ENCODE measurements at places on chromosomes 5 and 9.

DNA sequence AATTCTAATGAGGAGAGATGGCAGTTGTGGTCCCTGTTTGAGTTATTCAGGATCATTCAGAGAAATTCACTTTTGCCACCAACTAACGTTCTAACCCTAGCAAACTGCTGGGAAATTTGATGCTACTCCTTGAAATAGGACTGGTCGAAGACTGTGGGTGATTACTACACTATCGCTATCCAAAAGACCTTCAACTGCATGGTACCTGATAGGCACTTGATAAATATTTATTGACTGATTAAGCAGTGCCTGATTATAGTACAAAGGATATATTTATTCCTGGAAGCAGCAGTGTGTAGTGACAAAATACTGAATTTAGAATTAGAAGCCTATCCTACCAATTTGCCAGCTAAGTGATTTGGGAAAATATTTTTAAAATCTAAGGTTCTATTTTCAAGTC, 14.1 kb upstream of the MAP3K1 start:
- no peak for DNase-seq

DNA sequence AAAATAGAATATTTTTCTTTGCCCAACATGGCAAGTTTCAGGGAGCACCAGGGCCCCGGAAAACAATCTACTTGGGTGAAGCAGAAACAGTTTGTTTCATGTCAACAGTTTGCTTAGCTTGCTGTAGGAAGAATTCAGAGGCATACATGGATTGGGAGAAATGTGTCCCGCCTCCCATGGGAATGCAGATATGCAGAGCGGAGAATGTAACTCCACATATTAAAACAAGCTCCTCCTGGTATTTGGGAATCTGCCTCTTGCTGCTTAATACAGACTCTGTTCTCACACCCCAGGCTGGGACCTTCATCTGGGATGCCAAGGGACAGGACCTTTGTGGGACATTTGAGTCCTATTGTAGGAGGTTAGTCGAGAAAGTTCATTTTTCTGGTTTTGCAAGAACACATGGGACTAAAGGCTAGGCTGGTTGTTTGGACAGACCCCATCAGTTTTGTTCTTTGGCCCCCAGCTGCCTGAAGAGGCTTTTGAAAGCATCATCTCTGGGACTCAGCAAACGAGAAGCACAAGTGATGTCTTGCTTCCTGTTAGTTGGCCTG, 220.5 kb upstream of the ADRA1B start:
- DNase-seq = no peak

DNA sequence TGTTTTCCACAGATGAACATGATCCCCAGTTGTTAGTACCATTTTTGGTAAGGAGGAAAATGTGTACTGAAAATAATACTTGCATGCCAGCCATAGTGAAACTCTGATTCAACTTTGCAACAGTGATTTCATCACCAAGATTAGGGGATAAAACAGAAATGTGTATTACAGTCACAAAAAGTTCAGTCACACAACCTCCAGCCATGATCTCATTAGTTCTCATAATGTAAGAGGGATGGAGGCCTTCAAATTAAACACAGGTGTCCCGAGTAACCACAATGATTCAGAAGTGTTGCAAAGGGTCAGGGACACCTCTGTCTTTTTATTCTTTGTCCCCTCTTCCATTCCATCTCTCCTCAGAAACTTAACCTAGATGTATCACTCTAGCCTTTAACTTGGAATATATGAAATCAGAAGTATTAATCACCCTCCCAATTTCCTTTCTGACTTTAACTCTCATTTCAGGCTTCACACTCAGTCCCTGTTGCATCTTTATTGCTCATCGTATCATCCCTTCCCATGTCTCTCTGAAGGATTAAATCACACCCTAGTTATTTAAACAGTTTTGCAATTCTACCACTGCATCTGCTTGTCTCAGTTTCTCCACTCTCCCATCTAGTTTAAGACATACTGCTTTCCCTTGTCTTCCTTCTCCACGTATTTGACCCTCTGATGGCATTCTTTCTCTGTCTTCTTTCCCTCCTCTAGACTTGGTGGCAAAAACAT, 291.2 kb downstream of the ADAMTS6 start:
- DNase-seq = no peak

- no peak for DNase-seq
Observed at GRCh38 chr5:40875958-40876357, 33.3 kb upstream of the C7 start.

- DNase-seq = no peak
Observed at GRCh38 chr9:124239249-124240073, 18.3 kb upstream of the NEK6 start.

DNA sequence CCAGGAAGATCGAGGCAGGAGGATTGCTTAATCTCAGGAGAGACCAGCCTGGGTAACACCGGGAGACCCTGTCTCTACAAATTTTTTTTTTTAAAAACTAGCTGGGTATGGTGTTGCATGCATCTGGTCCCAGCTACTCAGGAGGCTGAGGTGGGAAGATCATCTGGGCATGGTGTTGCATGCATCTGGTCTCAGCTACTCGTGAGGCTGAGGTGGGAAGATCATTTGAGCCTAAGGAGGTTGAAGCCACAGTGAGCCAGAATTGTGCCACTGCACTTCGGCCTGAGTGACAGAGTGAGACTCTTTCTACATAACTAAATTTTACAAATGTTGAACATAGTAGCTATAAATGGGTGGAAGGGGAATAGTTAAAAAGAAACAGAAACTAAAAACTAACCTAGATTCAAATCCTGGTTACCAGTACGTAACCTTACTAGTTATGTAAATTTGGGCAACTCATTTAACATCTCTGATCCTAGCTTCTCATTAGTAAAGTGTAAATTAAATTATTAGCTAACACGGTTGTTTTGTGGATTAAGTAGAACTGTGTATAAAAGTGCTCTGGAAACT, 41.7 kb downstream of the TMEM161B start:
- DNase-seq = no peak

GRCh38 chr5:79666758-79667157, 22.9 kb upstream of the CMYA5 start:
- no peak for DNase-seq

DNA sequence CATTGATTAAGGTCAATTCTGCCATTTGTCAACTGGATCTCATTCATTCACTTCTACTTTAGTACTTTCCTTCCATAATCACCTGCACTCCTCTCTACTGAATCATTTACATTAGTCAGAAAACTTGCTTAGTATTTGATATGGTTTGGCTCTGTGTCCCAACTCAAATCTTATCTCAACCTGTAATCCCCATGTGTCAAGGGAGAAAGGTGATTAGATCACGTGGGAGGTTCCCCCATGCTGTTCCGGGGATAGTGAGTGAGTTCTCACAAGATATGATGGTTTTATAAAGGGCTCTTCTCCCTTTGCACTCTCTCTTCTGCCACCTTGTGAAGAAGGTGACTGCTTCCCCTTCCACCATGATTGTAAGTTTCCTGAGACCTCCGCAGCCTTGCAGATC, 23.7 kb upstream of the UGCG start:
- DNase-seq = no peak

DNA sequence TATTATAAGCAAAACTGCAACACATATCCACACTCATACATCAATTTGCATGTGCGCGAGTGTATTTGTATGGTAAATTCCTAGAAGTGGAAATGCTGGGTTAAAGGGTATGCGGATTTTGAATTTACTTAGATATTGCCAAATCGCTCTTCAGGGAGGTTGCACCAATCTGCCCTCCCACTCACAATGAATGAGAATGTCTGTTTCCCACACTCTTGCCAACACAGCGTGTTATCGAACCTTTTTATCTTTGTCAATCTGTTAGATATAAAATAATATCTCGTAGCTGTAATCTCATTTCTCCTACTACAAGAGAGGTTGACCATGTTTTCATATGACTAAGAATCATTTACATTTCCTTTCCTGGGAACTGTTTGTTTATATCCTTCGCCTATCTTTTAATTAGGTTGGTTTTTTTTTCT, 35.7 kb downstream of the LHX2 start:
- DNase-seq = no peak

DNA sequence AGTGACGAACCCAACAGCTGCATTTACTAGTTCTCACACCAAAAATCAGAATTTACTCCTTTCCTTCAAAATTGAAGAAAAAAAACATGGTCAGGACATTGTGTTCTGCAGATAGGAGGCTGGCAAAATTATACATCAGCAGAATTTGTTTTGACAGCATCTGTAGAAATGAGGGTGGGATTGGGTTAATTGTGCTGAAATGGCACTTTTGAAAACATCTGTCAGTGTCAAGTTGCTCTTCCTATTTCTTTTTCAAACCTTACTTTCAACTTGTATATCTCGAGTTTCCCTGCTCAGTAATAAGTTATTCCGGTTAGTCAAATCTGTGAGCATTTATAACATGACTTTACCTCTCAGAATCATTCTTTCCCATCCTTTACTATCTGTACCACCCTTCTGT, 19.8 kb downstream of the WDR36 start:
- no peak for DNase-seq

DNA sequence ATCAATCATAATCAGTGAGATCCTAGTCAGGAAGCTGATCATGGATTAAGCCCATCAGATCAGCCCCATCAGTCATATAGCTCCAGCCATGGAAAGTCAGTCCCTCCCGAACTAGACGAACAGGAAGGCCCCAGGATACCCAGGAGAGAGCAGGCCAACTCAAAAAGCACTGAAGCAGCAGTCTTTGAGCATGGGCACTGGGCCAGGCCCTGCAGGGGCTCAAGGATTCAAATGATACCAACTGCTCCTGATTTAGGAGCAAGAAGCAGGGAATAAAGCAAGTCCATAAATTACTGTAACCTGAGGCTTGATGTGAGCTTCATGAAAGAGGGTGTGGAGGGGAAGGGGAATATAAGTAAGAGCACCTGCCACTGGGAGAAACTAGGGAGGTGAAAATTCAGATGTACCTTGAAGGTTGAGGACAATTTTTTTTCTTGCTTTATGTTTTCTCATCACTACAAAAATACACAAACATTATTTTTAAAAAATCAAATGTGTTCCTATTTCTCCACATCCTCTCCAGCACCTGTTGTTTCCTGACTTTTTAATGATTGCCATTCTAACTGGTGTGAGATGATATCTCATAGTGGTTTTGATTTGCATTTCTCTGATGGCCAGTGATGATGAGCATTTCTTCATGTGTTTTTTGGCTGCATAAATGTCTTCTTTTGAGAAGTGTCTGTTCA, 115.2 kb downstream of the SIL1 start:
- DNase-seq = no peak

DNA sequence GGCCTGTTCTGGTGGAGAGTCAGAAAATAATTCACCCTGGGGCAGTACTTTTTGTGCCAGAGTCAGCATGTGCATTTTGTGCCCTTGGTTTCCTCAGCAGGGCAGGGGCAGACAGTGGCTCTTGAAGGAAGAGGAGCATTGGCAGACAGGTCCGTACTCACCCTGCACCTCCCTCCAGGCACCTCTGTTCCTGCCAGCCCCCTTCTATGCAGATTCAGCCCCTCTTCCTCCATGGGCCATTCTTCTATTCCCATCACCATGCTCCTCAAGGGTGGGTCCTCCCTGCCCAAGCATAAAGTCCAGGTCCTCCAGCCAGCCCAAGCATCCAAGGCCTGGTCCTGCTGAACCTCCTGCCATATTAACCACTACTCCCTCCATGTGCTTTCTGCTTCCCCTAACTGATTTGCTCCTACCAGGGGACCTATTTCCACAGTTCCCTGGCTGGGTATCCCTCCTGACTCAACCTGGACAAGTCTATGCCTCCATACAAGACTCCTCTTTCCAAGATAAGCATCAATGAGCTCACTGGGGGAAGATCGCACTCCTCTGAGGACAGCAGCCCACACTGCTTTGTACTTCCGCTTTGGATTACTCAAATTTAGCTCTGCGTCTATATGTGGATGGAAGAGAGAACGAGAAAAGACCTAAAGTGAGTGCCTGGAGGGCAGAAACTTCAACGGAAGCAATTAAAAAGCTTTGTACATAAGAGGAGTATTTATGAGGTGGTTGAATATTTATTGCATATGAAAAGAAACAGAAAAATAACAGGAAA, 9.3 kb upstream of the ACSL6 start:
- DNase-seq = no peak

GRCh38 chr9:24652181-24652580, 106.5 kb upstream of the IZUMO3 start:
- DNase-seq = no peak

GRCh38 chr5:156819967-156820581, 30.0 kb upstream of the PPP1R2B start:
- DNase-seq = no peak

DNA sequence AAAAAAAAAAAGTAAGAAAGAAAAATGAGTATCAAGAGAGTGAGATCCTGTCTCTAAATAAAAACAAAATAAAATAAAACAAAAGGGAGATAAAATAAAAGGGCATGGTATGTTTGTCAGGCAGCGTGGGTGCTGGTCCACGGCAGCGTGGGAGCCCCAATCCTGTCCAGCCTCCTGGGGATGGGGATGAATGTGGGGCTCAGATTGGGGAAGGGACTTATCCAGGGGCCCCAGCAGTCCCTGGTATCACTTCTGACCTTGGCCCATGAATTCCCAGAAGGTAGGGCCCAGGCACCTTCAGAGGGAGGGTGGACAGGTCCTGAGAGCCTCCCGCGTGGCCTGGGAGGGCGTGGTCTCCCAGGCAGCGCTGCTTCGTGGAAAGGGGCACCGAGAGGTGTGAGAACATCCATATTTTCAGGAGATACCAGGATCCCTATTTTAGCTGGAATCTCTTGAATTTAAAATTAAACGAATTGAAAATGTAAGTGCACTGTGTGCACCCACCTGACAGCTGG, 71.2 kb downstream of the ZNF354C start:
- DNase-seq = no peak

DNA sequence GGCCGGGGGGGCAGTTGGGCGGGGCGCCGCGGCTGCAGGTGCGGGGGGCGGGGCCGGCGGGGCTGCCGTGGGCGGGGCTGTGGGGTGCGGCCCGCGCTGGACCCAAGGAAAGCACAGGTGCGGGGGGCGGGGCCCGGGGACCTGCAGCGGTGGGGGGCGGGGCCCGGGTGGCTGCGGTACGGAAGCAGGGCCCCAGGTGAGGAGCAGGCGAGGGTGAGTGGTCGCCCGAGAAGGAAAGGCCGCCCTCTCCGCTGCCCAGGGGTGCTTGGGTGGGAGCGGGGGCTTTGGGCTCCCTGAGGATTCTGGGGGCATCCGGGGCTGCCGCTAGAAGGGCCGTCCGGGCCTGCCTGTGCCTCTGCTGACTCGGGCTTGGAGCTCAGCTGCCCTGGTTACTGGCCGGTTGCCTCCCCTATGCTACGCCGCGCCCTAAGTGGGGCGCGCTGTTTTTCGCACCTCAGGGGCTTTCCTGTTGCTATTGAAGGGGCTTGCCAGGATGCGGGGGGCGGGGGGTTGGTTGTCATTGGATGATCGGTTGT, 767 bp downstream of the RALGPS1 start:
- peak; percentile 17 for DNase-seq

GRCh38 chr9:124281931-124282371, 24.2 kb downstream of the NEK6 start:
- DNase-seq = no peak

GRCh38 chr5:135039271-135040033, 5.4 kb upstream of the PITX1 start:
- DNase-seq = no peak

All from activated T-cell treated with anti-CD3 and anti-CD28 coated beads for 4 hours (primary cell).